Activated naive CD8-positive, alpha-beta T cell treated with anti-CD3 and anti-CD28 coated beads, Interleukin-2, amount 10 ng/mL, durations not matched to agents 7 days and 5 days (primary cell): ENCODE measurements at places on chromosomes 12 and 14.

DNA sequence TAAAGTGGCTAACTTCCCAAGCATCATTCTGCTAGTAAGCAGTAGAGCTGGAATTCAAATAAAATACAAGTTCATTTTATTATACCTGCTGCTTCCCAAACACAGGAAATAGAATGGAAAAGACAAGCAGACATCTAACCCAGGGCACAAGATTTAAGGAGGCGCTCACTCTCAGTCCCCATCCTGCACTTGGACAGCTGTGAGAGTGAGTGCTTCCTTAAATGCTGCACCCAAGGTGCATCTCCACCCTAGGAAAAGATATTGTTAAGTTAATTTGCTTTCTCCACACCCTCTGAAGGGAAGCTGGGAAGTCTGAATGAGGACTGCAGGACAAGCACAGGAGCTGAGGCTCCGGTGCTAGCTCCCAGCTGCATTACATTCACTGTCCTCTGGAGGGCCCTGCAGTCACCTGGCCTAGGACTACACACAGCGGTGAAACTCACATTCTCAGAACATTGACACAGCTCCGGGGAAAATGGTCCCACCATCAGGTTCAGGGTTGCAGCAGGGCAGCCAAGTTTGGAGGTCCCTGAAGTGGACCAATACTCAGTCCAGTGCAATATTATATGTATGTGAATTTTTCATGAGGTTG, 14.2 kb downstream of the HEBP1 start:
- H3K27me3 ChIP-seq, result no peaks in the 10 kb centered on the region
- no peak overlapping the region for H3K4me3 ChIP-seq
- peaks cover 2% of the 10 kb centered on the region for H3K4me1 ChIP-seq
- no peak for DNase-seq
- no peak overlapping the region for H3K27ac ChIP-seq

- H3K27ac ChIP-seq, result no peak overlapping the region
- DNase-seq, result no peak
- H3K27me3 ChIP-seq, result peaks cover 9% of the 10 kb centered on the region
- H3K4me1 ChIP-seq, result peaks cover 9% of the 10 kb centered on the region
These were observed 74.4 kb upstream of the MAP1LC3B2 start for GRCh38 chr12:116484807-116485206.

GRCh38 chr14:90500665-90501370, 104.0 kb downstream of the CALM1 start:
- no peaks in the 10 kb centered on the region for H3K36me3 ChIP-seq
- DNase-seq, result no peak
- peaks cover 6% of the 10 kb centered on the region for H3K27me3 ChIP-seq
- peaks cover 4% of the 10 kb centered on the region for H3K4me1 ChIP-seq
- no peak overlapping the region for H3K27ac ChIP-seq
- H3K4me3 ChIP-seq, result peak overlapping the region; percentile 18

DNA sequence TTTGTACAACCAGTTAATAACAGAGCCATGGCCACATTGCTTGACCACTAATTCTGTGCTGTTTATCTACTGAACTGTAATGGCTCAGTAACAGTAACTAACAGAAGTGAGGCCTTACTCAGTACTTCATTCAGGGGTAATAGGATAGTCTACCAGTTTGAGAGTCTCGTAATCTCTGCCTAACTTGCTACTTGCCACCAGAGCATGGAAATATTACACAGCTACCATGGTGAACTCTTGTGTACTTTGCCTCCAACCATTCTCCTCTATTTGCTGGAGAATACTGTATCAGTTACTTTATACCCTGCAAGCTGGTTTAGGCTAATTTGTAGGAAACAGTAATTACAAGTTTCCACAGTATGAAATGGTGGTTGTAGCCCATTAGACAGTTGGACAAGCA, 10.6 kb downstream of the SCFD1 start:
- H3K36me3 ChIP-seq, result peaks cover 26% of the 10 kb centered on the region
- peaks cover 8% of the 10 kb centered on the region for H3K4me1 ChIP-seq
- H3K4me3 ChIP-seq, result no peak overlapping the region

- no peaks in the 10 kb centered on the region for H3K27me3 ChIP-seq
- H3K36me3 ChIP-seq, result peaks cover 10% of the 10 kb centered on the region
- DNase-seq, result peak; percentile 68
- peak overlapping the region; percentile 77 for H3K27ac ChIP-seq
- peak overlapping the region; percentile 92 for H3K4me3 ChIP-seq
- peaks cover 42% of the 10 kb centered on the region for H3K4me1 ChIP-seq
These were observed 853 bp downstream of the TTC9 start for GRCh38 chr14:70642303-70643235.

DNA sequence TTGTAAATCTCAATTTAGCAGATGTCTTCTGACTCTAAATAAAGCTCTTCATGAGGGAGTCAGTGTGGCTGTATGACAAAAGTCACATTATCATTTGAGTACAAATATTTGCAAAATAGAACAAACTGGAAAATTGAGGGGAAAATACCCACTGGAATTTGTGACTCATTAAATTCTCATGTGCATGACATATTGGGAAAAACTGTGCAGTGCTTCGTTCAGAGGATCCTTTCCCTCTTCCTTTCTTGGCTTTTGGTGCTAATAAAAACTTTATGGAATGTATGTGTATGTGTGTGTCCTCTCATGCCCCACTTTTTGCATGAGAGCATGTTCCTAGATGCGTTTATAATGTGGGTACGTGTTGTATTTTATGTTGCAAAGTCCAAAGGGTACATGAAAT, 267.8 kb downstream of the KTN1 start:
- no peaks in the 10 kb centered on the region for H3K36me3 ChIP-seq
- no peaks in the 10 kb centered on the region for H3K27me3 ChIP-seq
- no peaks in the 10 kb centered on the region for H3K4me1 ChIP-seq
- no peak overlapping the region for H3K4me3 ChIP-seq
- no peak overlapping the region for H3K27ac ChIP-seq

DNA sequence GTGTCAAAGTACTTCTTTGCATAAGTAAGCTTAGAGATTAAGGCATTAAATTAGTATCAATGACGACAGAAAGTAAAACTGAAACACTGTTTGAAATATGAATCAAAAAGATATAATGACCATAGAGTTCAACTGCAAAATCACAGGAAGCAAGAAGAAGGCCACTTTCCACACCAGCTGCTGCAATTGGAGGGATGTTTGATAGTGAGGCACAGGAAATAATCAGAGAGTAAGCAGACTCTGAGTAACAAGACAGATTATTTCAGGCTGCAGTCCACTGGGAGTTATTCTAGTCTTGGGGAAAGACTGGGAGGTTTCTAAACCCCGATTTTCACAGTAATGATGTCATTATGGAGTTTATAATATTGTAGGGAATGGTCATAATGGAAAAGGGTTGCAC, 12.9 kb downstream of the MDGA2 start:
- no peak overlapping the region for H3K27ac ChIP-seq
- no peak overlapping the region for H3K4me3 ChIP-seq
- no peaks in the 10 kb centered on the region for H3K36me3 ChIP-seq
- no peaks in the 10 kb centered on the region for H3K27me3 ChIP-seq
- no peak for DNase-seq

- DNase-seq, result no peak
- H3K27me3 ChIP-seq, result no peaks in the 10 kb centered on the region
- H3K4me3 ChIP-seq, result no peak overlapping the region
- H3K27ac ChIP-seq, result no peak overlapping the region
These were observed 105.1 kb upstream of the AMIGO2 start for GRCh38 chr12:47184813-47185212.

GRCh38 chr12:53378724-53379388, 1.1 kb upstream of the SP1 start:
- H3K4me1 ChIP-seq, result peaks cover 29% of the 10 kb centered on the region
- H3K27me3 ChIP-seq, result no peaks in the 10 kb centered on the region
- H3K4me3 ChIP-seq, result no peak overlapping the region
- no peak for DNase-seq

DNA sequence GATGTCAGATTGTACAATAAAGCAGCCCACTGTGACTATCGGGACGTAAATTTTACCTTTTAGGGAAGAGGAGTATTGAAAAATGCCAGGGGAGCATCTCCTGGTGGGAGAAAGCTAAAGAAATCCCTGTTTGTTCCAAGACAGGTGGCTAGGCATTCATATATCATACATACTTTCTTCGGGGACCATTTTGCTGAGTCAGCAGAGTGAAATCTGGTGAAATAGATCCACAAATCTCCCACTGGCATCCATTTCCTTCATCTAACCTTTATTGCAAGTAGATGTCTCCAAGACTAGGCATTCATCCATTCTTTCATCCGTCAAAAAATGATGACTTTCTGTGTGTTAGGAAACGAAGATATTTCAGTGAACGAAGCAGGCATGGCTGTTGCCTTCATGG, 107.1 kb downstream of the BMP4 start:
- no peaks in the 10 kb centered on the region for H3K27me3 ChIP-seq
- H3K4me3 ChIP-seq, result no peak overlapping the region
- no peak overlapping the region for H3K27ac ChIP-seq
- no peaks in the 10 kb centered on the region for H3K4me1 ChIP-seq
- H3K36me3 ChIP-seq, result no peaks in the 10 kb centered on the region

- no peak for DNase-seq
- H3K27ac ChIP-seq, result peak overlapping the region; percentile 97
- peak overlapping the region; percentile 78 for H3K4me3 ChIP-seq
- peaks cover 3% of the 10 kb centered on the region for H3K36me3 ChIP-seq
These were observed 19.3 kb upstream of the PCNX1 start for GRCh38 chr14:70887737-70888499.

- peaks cover 17% of the 10 kb centered on the region for H3K4me1 ChIP-seq
- no peak overlapping the region for H3K4me3 ChIP-seq
- no peaks in the 10 kb centered on the region for H3K27me3 ChIP-seq
- no peaks in the 10 kb centered on the region for H3K36me3 ChIP-seq
These were observed 3.3 kb upstream of the NAA25 start for GRCh38 chr12:112111931-112112330.

DNA sequence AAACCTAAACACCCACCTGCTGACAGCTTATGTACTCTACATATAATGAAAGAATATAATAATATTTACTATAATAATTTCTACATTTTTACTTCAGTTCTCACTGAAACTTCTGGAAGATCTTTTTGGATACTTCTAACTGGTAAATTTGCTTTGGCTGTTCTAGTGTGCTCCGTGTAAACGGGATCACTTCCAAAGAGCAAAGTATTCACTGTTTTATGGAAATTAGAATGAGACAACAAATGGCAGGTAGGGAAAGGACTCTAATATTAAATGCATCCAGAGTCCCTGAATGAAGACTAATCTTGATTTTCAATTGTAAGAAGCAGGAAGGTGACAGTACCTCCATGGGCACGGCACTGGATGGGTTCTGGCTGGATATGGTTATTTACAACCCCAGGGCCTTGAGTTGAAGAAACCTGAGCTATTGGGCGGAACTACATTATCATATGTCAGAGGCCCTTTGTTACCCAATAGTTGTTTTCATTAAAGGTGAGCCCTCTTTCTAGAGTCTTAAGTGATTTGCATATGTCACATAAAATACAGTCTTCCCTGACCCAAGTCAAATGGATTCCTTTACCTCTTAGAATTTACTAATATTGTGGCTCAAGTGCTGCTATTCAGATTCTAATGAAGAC, 10.7 kb downstream of the ERP29 start:
- no peak for DNase-seq
- peaks cover 12% of the 10 kb centered on the region for H3K4me1 ChIP-seq
- H3K36me3 ChIP-seq, result peaks cover 17% of the 10 kb centered on the region
- no peak overlapping the region for H3K4me3 ChIP-seq
- no peaks in the 10 kb centered on the region for H3K27me3 ChIP-seq

GRCh38 chr12:116094475-116094874, 183.0 kb downstream of the MED13L start:
- no peaks in the 10 kb centered on the region for H3K27me3 ChIP-seq
- no peak overlapping the region for H3K27ac ChIP-seq
- H3K4me1 ChIP-seq, result peaks cover 6% of the 10 kb centered on the region
- H3K36me3 ChIP-seq, result peaks cover 30% of the 10 kb centered on the region
- no peak for DNase-seq

- DNase-seq, result no peak
- no peak overlapping the region for H3K4me3 ChIP-seq
- no peak overlapping the region for H3K27ac ChIP-seq
These were observed 118.9 kb upstream of the PLEKHG7 start for GRCh38 chr12:92583910-92584309.

DNA sequence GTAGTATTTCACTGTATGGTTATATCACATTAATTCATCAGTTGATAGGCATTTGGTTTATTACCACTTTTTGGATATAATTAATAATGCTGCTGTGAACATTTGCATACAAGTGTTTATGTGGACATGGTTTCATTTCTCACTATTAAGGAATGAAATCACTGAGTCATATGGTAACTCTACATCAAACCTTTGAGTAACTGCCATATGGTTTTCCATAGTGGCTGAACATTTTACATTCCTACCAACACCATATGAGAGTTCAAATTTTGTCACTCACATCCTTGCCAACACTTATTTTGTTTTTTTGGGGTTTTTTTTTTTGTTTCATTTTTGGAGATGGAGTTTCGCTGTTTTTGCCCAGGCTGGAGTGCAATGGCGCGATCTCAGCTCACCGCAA, 30.2 kb upstream of the EAPP start:
- no peak overlapping the region for H3K4me3 ChIP-seq
- H3K27me3 ChIP-seq, result no peaks in the 10 kb centered on the region
- no peak overlapping the region for H3K27ac ChIP-seq
- H3K36me3 ChIP-seq, result peaks cover 16% of the 10 kb centered on the region

- no peak overlapping the region for H3K27ac ChIP-seq
- H3K36me3 ChIP-seq, result no peaks in the 10 kb centered on the region
- no peaks in the 10 kb centered on the region for H3K4me1 ChIP-seq
- no peaks in the 10 kb centered on the region for H3K27me3 ChIP-seq
- DNase-seq, result no peak
- H3K4me3 ChIP-seq, result no peak overlapping the region
These were observed 117.3 kb upstream of the MYF6 start for GRCh38 chr12:80590085-80590484.

DNA sequence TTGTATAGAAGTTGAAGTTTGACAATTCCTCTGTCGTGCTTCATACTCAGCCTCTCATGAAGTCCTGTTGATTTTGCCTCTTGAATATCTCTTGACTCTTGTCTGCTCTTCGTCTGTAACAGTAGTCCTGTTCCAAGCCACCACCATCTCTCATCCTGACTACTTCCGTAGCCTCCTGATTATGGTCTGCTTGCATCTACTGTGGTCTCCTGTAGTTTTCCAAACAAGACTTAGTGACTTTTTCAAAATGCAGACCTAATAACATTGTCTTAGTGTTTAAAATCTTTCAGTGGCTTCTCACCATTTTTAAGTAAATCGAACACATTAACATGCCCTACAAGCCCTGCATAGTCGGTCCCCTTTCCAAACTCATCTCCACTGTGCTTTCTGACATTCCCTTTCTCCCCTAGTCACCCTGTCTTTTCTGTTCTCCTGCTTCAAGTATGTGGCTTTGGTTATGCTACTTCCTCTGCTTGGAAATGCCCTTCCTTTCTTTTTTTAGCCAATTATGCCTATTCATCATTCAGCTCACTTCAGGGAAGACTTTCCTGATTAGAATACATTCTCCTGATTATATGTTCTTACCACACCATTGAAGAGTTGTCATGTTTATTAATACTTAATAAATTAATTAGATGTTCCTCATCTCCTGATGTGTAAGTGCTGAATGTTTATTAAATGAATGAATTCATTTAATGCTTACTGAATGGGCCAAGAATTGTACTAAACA, 2.0 kb downstream of the SCYL2 start:
- no peak for DNase-seq
- peak overlapping the region; percentile 62 for H3K27ac ChIP-seq
- H3K27me3 ChIP-seq, result no peaks in the 10 kb centered on the region

GRCh38 chr12:106248846-106249371, 1.1 kb upstream of the CKAP4 start:
- no peak for DNase-seq
- H3K27me3 ChIP-seq, result peaks cover 5% of the 10 kb centered on the region
- H3K36me3 ChIP-seq, result no peaks in the 10 kb centered on the region
- peaks cover 8% of the 10 kb centered on the region for H3K4me1 ChIP-seq
- peak overlapping the region; percentile 53 for H3K4me3 ChIP-seq
